ENCODE measurements at places on chromosomes 11 and 22. TPM values are rescaled to one million over a fixed set of nuclear protein-coding genes. Genes with fewer than 3 reads are reported as not detected.

Gene PRR33
- not detected for total RNA-seq

Gene NOX4
- total RNA-seq: 5.1 TPM

Gene MPZL3
- total RNA-seq: 0.43 TPM

Gene SHANK2
- total RNA-seq: 7.6 TPM

Gene DUSP8
- total RNA-seq: 10.1 TPM
